ENCODE measurements at places on chromosomes 4 and X. TPM values are rescaled to one million over a fixed set of nuclear protein-coding genes. Genes with fewer than 3 reads are reported as not detected.

GRCh38 chr4:124573056-124573455 is 139.5 kb downstream of the ANKRD50 start:
- H3K27ac ChIP-seq, result no peak overlapping the region
- H3K36me3 ChIP-seq, result no peaks in the 10 kb centered on the region
- DNase-seq, result no peak
- H3K4me1 ChIP-seq, result no peaks in the 10 kb centered on the region
- H3K27me3 ChIP-seq, result no peaks in the 10 kb centered on the region

GRCh38 chr4:6404611-6405396 is 67.6 kb downstream of the PPP2R2C start:
- H3K27ac ChIP-seq, result no peak overlapping the region
- H3K4me1 ChIP-seq, result no peaks in the 10 kb centered on the region
- no peak for DNase-seq
- peaks cover 9% of the 10 kb centered on the region for H3K27me3 ChIP-seq
- no peaks in the 10 kb centered on the region for H3K36me3 ChIP-seq

- H3K4me1 ChIP-seq, result no peaks in the 10 kb centered on the region
- no peak overlapping the region for H3K4me3 ChIP-seq
- H3K27ac ChIP-seq, result no peak overlapping the region
- H3K27me3 ChIP-seq, result no peaks in the 10 kb centered on the region
Observed at GRCh38 chr4:163804001-163804400, 309.5 kb downstream of the TMA16 start.

DNA sequence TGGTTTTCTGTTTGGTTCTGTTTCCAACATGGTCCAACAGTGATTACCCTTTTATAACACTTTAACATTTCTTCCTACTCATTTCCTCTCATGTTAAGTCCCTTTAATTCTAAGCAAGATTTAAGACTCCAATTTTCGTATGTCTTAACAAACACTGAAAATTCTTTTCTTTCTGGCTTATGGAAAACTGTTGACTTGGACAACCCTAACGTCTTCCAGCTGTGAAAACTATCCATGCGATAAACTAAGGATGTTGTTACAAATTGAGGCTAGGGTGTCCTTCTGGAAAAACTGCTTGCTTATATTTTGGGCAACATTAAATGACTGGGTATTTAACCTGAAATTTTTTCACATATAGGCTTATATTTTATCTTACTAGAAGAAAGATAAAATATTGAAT is 33.9 kb upstream of the RTL3 start:
- no peak overlapping the region for H3K4me3 ChIP-seq
- no peaks in the 10 kb centered on the region for H3K36me3 ChIP-seq
- H3K27me3 ChIP-seq, result no peaks in the 10 kb centered on the region
- no peak for DNase-seq

GLRB gene
- not detected for total RNA-seq

NSG1 gene
- 16.3 TPM for total RNA-seq

DNA sequence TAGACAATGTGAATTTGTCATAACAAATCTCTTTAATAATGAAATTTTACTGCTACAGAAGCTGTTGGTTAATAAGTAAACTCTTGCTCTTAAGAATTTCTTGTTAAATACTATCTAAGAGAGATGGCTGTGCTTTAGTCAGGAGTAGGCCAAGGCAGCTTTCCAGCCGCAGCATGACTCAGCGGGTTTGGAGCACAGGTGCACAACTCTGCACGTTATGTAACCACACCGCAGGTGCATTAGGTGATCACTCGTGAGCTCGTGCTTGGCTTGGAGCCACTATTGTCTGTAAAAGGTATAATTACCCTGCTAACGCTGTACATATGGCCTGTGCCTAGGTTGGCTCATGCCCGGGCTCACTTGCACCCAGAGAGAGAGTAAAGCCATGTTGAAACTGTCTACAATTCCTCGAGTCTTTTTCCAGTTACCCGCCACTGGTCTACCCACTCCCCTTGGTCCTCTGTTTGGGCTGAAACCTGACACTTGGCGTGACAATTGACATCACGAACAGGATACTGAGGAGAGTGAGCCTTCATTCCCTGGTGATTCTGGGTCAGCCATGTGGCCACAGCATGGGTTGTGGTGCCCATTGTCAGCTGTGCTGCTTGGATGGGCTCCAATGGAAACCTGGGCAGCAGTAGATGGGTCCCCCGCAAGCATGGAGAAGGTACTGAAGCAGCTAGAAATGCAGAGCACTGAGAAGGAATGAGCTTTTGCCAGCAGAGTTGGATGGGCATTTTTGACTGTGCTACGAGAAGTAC is 18.4 kb upstream of the ANAPC4 start:
- DNase-seq, result no peak
- no peaks in the 10 kb centered on the region for H3K4me1 ChIP-seq
- H3K4me3 ChIP-seq, result no peak overlapping the region
- H3K36me3 ChIP-seq, result no peaks in the 10 kb centered on the region
- H3K27me3 ChIP-seq, result no peaks in the 10 kb centered on the region

PFKFB1 gene
- 0.53 TPM for total RNA-seq

- H3K36me3 ChIP-seq, result no peaks in the 10 kb centered on the region
- no peaks in the 10 kb centered on the region for H3K4me1 ChIP-seq
- DNase-seq, result no peak
- H3K27me3 ChIP-seq, result no peaks in the 10 kb centered on the region
Observed at GRCh38 chr4:136424052-136424451, 1108.2 kb downstream of the PCDH18 start.

SOD3 gene
- not detected for total RNA-seq

- no peaks in the 10 kb centered on the region for H3K4me1 ChIP-seq
- no peak overlapping the region for H3K4me3 ChIP-seq
- H3K36me3 ChIP-seq, result no peaks in the 10 kb centered on the region
- peaks cover 3% of the 10 kb centered on the region for H3K27me3 ChIP-seq
Observed at GRCh38 chrX:133983256-133983973, 2.0 kb downstream of the GPC3 start.

- H3K4me1 ChIP-seq, result peaks cover 49% of the 10 kb centered on the region
- H3K27ac ChIP-seq, result no peak overlapping the region
- DNase-seq, result no peak
- H3K27me3 ChIP-seq, result no peaks in the 10 kb centered on the region
Observed at GRCh38 chrX:154720067-154720466, 30.8 kb downstream of the GAB3 start.

- H3K27me3 ChIP-seq, result no peaks in the 10 kb centered on the region
- H3K4me1 ChIP-seq, result no peaks in the 10 kb centered on the region
- no peak overlapping the region for H3K4me3 ChIP-seq
- no peaks in the 10 kb centered on the region for H3K36me3 ChIP-seq
- DNase-seq, result no peak
Observed at GRCh38 chrX:69051901-69052300, 113.4 kb downstream of the PJA1 start.

GRCh38 chr4:95155759-95156451 is 392.9 kb downstream of the UNC5C start:
- no peaks in the 10 kb centered on the region for H3K27me3 ChIP-seq
- H3K4me3 ChIP-seq, result no peak overlapping the region
- H3K4me1 ChIP-seq, result peaks cover 14% of the 10 kb centered on the region
- peak; percentile 53 for DNase-seq
- H3K36me3 ChIP-seq, result no peaks in the 10 kb centered on the region
- H3K27ac ChIP-seq, result no peak overlapping the region

DNA sequence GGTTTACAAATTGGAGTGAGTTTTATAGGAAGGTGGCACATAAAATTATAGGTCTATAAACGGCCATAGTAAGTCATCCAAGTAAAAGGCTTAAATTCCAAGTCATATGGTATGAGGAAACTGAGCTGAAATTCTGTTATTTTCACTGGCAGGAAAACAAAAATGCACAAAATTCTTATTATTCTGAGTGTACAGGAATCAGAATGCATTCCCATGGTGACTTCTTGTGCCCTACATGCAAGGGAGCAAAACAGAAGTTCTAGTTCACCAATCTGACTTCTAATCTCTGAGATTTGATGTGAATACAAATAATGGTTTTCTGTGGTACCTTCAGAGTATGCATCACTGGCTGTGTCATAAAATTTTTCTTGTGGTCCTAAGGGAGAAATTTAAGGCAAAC is 102.9 kb downstream of the CLCN4 start:
- H3K27me3 ChIP-seq, result no peaks in the 10 kb centered on the region
- no peaks in the 10 kb centered on the region for H3K4me1 ChIP-seq

TLR1 gene
- 2.1 TPM for total RNA-seq

- DNase-seq, result no peak
- no peak overlapping the region for H3K4me3 ChIP-seq
- no peaks in the 10 kb centered on the region for H3K4me1 ChIP-seq
- H3K36me3 ChIP-seq, result no peaks in the 10 kb centered on the region
- no peaks in the 10 kb centered on the region for H3K27me3 ChIP-seq
Observed at GRCh38 chr4:7396186-7396910, 38.4 kb downstream of the PSAPL1 start.

GRCh38 chr4:2331043-2331420 is 69.1 kb upstream of the MXD4 start:
- no peak overlapping the region for H3K4me3 ChIP-seq
- DNase-seq, result no peak
- H3K27me3 ChIP-seq, result no peaks in the 10 kb centered on the region
- no peak overlapping the region for H3K27ac ChIP-seq

DNA sequence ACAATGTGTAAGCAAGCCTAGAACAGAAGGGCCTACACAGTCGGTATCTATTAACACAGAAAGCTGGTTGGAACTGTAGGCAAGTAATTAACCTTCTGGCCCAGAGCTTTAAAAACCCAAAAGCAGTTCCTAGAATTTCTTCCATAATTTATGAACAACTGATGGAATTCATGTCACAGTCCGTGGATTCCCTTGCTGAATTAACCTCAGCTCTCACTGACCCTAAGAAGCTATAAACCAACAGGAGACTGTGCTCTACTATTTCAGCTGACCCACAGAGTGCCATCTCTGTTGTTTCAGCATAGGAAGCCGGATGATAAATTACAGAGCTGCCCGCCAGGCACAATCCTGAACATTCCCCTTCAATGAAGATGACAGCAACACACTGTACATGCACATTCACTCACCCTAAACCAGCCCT is 157.3 kb downstream of the PRDM5 start:
- H3K27me3 ChIP-seq, result no peaks in the 10 kb centered on the region
- H3K36me3 ChIP-seq, result no peaks in the 10 kb centered on the region
- no peak for DNase-seq
- H3K27ac ChIP-seq, result no peak overlapping the region

DNA sequence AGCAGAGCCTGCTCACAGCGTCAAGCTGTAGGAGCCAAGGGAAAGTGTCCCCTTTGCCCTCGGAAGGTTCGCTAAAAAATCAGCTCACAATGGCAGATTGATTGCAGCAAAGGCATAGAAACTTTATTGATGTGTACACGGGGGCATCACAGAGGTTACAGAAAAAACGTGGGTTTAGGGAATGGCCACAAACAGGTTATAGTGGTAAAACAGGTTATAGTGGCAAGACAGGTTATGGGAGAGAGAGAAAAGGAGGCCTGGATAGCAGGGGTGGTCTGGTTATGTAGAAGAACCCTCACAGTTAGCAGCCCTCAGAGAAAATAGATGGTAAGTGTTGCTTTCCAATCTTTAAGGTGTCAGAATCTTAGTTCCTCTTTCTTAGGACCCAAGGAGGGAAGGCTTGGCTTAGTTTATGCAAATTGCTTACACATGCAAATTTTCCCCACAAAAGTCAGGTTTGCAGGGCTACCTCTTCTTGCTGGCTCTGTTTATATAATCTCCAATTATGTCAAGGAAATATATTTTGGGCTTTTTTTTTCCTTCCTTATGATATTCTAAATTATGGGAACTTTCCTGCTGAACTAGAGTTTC is 113.7 kb downstream of the BMP15 start:
- H3K27ac ChIP-seq, result no peak overlapping the region
- no peak for DNase-seq
- H3K36me3 ChIP-seq, result no peaks in the 10 kb centered on the region
- no peaks in the 10 kb centered on the region for H3K27me3 ChIP-seq

BTK gene
- 0.60 TPM for total RNA-seq

DNA sequence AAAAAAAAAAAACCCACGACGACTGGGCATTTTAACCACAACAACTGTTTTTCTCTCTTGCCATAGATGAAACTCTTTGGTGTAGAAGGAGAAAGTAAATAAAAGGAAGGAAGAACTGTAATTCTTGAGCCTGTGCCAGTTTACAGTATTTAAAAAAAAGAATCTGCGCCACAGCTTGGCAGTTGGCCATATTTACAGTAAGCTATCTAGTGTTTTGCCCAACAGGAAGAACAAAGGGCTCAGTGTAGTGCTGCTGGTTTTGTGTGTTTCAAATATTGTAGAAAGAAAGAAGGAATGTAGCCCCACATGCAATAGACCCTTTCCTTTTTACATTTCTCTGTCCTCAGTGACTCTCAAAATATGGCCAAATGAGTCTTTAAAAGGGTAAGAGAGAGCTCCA is 66.1 kb downstream of the NR3C2 start:
- H3K4me1 ChIP-seq, result peaks cover 24% of the 10 kb centered on the region
- no peaks in the 10 kb centered on the region for H3K36me3 ChIP-seq
- DNase-seq, result peak; percentile 60
- peak overlapping the region; percentile 27 for H3K4me3 ChIP-seq
- H3K27me3 ChIP-seq, result no peaks in the 10 kb centered on the region

GRCh38 chr4:99052902-99053301 is 35.7 kb downstream of the ADH5 start:
- no peak for DNase-seq
- peaks cover 6% of the 10 kb centered on the region for H3K4me1 ChIP-seq
- no peaks in the 10 kb centered on the region for H3K27me3 ChIP-seq
- H3K4me3 ChIP-seq, result no peak overlapping the region

DNA sequence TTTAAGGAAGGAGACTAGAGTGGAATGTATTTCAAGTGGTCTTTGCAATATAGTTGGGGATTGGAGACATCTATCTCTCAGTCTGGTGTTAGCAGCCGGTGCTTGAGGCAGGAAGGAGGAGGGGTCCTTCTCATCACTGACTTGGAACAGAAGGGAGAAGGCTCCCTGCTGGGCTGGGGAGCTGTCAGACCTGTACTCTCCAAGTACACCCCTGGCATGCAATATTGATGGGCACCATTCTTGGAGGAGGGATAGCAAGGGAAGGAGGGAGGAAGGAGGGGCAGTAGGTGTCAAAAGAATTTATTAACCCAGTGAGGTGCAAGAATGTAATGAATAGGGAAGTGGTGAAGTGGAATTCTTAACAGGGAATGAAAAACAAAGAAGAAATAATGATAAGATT is 338.8 kb downstream of the UNC5C start:
- no peak overlapping the region for H3K27ac ChIP-seq
- no peak for DNase-seq
- no peak overlapping the region for H3K4me3 ChIP-seq
- H3K36me3 ChIP-seq, result no peaks in the 10 kb centered on the region

- no peak for DNase-seq
- H3K27ac ChIP-seq, result peak overlapping the region; percentile 80
- no peaks in the 10 kb centered on the region for H3K27me3 ChIP-seq
Observed at GRCh38 chr4:37825968-37826294, 555 bp upstream of the PGM2 start.

- H3K4me1 ChIP-seq, result no peaks in the 10 kb centered on the region
- DNase-seq, result no peak
- H3K27ac ChIP-seq, result no peak overlapping the region
- no peaks in the 10 kb centered on the region for H3K27me3 ChIP-seq
- no peak overlapping the region for H3K4me3 ChIP-seq
- H3K36me3 ChIP-seq, result no peaks in the 10 kb centered on the region
Observed at GRCh38 chr4:24772061-24772705, 23.2 kb upstream of the SOD3 start.

ERCC6L gene
- total RNA-seq, result 9.7 TPM

GRCh38 chr4:106201373-106201772 is 114.6 kb downstream of the TBCK start:
- no peak overlapping the region for H3K27ac ChIP-seq
- DNase-seq, result no peak
- no peak overlapping the region for H3K4me3 ChIP-seq
- no peaks in the 10 kb centered on the region for H3K36me3 ChIP-seq
- H3K27me3 ChIP-seq, result no peaks in the 10 kb centered on the region

- DNase-seq, result no peak
- H3K4me3 ChIP-seq, result no peak overlapping the region
- no peak overlapping the region for H3K27ac ChIP-seq
Observed at GRCh38 chr4:125420526-125420925, 105.8 kb downstream of the FAT4 start.
